ENCODE measurements at places on chromosomes 7 and 10.

DNA sequence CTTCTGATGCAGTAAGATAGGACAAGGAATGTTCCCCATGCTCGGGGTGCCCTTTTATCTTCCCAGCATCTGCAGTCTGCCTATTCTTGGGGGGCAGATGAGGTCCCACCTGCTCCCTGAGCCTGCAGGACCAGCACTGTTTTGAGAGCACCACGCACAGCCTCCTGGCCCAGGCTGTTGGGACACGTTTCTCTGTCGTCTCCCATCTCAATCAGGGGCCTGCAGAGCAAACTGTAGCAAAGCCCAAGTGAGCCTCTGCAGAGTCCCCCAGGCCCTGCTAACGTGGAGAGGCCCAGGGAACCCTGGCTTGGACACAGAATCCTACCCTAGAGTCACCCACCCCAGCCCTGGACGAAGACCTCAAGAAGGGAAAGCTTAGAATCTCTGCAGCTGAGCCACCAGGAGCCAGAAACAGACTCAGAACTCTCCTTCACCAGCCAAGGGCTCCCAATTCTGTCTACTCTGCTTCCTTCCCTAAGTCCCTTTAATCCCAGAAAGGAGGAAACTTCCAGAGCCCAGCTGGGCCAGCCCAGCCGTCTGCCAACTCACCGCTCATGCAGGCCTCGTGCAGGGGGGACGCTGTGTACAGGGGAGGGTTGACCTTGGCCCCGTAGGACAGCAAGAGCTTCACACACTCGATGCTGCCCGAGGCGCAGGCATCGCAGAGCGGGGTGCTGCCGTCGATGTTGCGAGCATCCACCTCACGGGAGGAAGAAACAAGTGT is 15.6 kb downstream of the ASB13 start:
- DNase-seq, result no peak

- no peak for DNase-seq
Observed at GRCh38 chr10:13776861-13777311, 190.1 kb downstream of the PRPF18 start.

GRCh38 chr7:135160858-135161653 is 9.5 kb downstream of the CYREN start:
- no peak for DNase-seq

- DNase-seq, result peak; percentile 83
Observed at GRCh38 chr10:47020471-47020870, 109.2 kb downstream of the PTPN20 start.

DNA sequence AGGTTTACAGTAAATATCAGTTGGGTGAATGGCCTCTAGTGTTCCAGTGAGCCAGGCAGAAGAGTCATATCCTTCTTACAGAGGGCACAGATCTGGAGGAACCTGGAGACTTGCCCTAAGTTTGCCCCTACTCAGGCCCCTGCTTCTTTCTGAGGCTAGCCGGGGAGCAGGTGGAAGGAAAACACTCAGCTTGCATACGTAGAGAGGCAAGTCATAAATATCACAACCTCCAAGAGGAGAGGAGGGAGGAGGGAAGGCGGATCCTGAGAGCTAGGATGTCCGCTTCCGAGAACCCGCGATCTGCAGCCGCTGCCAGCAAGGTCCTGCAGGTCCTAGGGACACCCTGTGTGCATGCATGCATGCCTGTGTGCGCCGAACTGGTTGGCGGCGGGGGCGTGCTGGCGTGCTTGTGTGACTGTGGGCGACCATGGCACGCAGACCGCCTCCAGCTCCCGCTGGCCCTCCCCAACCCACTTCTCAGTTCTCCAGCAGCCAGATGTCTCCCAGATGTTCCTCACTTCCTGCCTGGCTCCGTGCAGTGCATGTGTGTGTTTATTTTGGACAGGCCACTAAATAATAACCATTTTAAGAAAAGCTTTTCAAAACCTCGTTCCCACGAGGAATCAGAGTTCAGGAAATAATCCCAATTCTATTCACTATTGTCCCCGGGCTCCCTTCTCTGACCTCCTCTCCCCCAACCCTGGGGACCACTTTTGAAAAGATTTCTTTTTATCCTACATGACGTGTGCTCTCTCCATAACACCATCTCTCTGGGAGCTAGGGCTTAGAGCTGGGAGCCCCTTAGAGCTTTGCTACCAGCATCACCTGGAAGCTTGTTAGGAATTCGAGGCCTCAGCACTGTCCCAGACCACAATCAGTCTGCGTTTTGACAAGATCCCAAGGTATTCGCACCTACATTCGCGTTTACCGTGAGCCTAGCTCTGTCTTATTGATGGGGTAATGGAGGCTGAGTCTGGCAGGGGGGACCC is 32.4 kb downstream of the UNC5B start:
- peak; percentile 88 for DNase-seq

DNA sequence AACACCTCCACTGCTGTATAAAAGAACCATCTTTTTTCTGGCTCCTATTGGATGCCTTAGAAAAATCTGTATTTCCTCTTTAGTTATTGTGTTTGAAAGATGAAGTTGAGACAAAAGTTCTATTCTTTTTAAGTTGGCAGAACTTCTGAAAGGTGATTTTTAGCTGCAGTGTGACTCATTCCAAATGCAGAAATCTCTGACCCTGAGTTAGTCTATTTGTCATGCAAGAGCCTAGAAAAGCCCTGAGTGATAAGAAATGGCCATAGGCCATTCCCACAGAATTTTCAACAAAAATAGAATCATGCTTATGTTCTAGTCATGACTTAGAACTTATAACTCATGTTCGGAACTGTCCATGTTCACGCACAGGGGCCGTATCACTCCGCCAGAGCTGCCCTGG is 89.1 kb downstream of the EGFR start:
- no peak for DNase-seq

DNA sequence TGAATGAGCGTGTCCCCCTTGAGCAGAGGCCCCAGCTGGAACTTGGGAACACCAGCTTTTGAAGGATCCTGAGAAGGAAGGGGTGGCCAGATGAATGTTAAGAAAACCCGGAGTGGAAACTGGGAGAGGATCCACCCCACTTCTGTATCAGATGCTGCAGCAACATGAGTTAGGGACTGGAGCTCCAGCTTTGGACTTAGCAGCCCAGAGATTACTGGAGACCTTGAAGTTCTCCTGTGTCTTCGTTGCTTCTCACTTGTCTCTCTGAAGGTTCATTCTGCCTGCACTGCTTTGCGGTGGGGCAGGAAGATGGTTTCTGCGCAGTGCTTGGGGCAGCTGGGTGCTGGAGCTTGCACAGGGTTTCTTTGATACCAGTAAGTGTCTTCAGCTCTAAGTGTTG is 9.3 kb downstream of the TMEM248 start:
- no peak for DNase-seq
